ENCODE measurements at places on chromosomes 2 and 18.

GRCh38 chr2:102258025-102258385 is 53.4 kb upstream of the IL1RL1 start:
- no peak for DNase-seq

DNA sequence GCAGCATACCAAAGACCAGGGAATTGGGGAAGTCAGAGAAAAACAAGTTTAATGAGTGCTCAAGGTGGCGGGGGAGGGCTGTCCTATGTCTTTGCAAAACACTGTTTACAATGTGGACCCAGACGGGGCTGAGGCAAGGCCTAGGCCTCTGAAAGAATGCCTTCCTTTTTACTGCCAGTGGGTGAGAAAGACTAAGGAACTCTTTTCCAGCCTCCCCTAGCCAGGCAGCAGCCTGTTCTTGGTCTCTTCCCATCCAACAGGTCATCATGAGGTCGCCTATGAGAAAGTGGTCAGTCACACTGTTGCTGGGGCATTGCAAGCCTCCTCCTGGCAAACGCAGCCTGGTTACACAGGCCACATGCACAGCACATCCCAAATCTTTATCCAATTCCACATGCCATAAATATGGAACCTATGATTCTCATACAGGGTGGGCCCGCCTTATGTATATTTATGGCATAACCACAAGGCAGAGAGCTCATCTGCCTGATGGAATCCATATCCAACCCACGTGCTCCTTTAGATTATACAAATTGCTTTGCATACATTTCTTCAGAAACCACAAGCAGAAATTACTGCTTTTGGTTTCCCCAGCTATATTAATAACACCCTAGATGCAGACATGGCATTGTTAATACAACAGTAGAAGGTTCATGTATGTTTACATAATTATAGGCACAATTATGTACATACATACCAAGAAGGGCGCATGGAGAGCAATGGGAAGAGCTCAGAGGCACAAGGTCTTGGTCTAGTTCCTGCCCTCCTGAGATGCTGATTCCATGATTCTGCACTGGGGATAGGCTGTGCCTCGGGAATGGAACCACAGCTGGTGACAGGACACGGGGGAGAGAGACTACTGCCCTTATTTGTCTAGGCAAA is 48.6 kb downstream of the NRP2 start:
- no peak for DNase-seq

DNA sequence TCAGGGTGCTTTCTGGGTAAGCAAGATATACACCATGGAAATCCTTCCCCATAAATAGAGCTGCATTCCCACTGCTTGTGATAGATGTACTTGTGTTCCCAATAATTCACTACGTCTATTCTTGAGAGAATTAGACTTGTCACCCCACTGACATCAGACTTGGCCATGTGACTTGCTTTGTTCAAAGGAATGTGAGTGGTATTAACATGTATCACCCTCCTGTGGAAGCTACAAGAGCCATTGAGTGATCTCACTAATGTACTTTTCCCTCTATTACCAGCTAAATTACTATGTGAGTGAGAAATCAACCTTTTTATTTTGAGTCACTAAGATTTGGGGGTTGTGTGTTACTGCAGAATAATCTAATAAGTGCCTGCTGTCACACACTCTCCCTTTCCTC is 176.0 kb downstream of the CCDC178 start:
- DNase-seq = no peak

DNA sequence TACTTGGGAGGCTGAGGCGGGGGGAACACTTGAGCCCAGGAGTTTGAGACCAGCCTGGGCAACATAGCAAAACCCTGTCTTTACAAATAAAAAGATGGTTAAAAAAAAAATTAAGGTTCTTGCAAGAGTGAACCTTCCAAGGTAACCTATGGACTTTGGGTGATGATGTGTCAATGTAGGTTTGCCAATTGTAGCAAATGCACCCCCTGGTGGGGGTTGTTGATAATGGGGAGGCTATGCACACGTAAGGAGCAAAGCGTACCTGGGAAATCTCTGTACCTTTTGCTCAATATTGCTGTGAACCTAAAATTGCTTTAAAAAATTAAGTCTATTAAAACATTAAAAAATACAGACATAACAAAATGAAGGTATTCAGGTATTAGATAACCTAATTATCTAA is 70.4 kb downstream of the CWC22 start:
- no peak for DNase-seq

GRCh38 chr18:53789376-53790247 is 434.9 kb downstream of the MBD2 start:
- DNase-seq = no peak

DNA sequence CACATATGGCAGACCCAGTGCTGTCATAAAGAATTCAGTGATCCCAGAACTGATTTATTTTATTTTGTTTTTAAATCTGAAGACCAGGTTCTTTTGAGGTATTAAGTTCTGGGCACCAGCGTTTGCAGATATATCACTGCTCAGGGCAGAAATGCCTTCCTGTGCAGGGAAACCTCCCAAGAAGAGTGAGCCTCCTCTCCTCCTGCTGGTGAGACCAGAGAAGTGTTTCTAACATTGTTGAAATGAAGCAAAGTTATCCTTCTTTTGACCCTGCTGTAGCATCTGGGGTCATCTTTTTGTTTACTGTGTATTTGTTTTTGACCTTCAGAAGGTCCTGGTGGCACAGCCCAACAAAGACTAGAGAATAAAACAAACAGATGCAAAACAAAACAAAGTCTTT is 94.0 kb downstream of the AQP4 start:
- no peak for DNase-seq

DNA sequence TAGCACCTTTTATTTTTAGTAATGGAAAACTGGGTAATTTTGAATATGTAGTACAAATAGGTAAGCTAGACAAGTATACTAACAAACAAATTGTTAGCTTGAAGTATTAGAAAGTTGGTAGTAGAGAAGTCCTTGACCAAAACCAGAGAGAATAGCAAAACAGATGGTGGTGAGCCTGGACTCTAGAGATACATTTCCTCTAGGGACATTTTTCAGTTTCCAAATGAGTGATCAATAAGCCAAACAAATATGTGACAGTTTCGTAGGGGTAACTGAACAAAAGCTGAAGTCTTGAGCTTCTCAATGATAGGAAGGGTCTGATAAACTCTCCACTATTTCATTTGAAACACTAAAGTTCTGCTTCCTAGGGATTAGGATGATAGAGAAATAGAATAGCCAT is 692.0 kb upstream of the FAM98A start:
- no peak for DNase-seq

- no peak for DNase-seq
Observed at GRCh38 chr2:196076778-196077568, 8.3 kb upstream of the DNAH7 start.

- DNase-seq = no peak
Observed at GRCh38 chr2:163970058-163970813, 234.4 kb upstream of the FIGN start.

- DNase-seq = no peak
Observed at GRCh38 chr18:54958704-54959625, at the start of gene CCDC68. Gene CCDC68 (minus strand): TSS chr18:54959461. CDS start chr18:54942791, 16,670 bp downstream.

DNA sequence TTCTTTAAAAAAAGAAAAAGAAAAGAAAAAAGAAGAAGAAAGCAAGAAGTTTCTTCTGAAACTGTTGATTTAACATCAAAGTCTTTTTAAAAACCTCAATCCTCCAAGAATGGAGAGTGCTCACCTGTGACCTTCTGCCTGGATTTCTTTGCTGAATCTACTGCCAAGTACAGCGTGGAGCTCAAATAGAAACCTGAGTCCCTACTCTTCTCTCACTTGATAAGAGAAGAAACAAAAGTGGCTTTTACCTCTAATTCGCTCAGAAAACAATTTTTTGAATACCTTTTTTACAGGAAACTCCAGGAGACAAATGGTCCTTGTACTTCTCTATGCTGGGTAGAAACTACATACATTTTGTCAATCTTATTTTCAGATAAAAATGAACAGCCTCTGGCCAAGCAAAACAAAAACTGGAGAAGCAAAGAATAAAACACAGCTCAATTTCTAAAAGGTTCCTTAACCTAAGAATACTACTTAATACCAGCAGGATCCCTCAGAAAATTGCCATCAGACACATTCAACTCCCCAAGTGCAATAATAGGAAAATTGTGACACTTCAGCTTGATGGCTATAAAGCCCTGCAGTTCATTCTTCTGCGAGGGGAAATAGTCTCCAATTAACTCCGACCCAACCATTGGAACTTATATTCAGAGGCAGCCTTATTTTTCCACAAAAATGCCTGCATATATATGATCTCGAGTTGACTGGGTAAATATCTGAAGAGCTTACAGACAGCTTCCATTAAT is 85.8 kb downstream of the GRB14 start:
- no peak for DNase-seq

- no peak for DNase-seq
Observed at GRCh38 chr2:207091176-207091575, 74.6 kb downstream of the KLF7 start.

DNA sequence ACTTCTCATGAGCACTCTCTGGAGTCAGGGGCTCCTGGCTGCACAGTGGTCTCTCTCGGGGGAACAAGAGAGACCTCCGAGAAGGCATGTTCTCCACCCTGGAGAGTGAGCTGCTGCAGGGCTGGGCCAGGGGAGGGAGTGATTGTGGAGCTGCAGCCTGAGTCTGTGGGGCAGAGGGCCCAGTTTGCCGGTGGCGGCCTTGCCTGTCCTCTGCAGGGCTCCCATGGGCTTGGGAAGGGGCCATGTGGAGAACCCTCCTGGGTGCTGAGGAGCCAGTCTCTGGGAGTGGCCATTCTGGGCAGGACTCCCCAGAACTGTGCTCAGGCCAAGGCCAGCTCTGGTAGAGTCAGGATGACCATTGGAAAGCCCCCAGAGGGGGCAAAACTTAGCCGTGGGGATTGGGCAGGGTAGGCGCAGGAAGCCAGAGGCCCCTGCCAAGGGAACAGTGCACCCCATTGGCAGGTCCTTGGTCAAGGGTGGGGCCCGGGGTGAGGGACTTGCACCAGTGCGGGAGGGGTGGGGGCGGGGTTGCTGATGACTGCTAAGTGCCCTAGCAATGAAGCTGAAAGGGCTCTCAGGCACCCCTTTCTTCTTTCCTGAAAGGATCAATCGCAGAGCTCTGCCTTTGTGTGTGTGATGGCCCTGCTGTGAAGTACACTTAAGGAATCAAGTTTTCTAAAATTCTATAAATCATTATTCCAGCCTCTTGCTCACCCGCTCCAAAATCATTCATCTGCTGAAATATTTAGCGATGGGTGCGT is 69.7 kb upstream of the BOD1L2 start:
- no peak for DNase-seq

DNA sequence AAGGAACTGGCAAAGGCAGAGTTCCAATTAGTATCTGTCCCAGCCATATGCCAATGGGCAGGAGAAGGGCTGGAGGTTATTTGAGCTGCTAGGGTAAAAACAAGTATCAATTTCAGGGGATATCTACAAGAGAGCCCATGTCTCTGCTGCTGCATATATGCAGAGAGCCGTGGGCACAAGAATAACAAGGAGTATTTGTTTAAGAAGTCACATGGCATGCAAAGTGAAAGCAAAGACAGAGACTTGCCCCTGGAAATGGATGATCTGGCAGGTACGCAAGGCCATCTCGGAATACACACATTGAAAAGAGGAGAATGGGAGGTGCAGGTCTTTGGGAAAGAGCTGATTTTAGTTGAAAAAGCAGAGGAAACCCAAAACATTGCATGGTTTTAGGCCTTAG is 170.6 kb downstream of the EVA1A start:
- DNase-seq = no peak

- no peak for DNase-seq
Observed at GRCh38 chr2:16031848-16032159, 91.5 kb downstream of the MYCN start.

DNA sequence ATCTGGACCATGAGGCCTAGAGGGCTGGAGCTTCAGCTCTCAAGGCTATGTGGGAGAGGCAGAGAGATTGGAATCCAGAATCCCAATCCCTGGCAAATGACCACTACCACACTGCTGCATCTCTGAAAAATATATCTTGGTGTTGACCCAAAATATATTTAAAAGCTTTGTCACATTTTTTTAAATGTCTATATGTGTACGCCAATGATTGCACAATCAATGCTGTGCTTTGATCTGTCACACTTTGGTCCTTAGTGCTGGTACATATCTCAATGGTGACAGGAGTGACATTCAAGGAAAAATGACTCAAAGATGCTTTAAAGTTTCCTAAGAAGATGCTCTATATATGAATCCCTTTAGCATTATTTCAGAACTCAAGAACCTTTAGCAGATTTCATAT is 31.7 kb upstream of the NEDD4L start:
- no peak for DNase-seq

DNA sequence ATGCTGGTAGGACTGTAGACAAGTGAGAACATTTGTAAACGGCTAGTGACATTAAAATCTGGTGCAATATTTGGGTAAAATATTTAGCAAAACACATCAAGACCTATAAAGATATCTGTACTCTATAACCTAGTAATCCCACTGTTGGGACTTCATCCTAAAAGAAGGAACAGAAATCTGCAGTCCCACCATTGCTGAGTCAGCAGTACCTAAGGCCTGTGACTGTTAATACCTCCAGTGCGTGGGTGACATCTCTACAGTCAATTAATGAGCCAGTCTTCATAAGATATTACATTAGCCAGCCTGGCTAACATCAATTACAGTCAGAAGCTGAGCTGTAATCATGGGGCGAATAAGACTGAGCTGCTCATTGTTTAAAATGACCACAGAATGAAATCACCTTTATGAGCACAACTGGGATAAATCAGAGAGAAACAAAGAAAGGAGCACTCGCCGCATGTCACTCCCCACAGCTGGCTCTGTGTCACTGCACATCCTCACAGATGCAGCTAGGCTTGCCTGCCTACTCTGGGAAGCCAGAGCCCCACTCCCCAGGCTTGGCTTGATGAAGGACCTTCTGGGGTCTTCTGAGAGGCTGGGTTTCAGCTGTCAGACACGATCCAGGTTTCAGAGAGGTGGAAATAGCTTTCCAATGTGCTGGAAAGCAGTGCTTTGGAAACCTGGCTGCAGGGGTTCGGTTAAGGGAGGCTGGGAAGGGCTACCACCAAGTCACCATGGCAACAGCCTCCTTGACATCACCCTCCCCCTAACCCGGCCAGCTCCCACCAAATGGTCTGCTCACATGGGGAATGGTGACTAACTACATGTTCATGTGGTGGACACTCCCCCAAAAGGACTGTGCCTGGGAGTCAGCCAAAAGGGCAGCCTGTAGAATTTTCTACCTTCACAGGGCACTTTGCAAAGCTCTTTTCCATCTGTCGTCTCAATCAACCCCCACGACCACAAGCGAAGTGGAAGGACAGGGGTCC is 145.0 kb downstream of the ZBTB7C start:
- DNase-seq = no peak

DNA sequence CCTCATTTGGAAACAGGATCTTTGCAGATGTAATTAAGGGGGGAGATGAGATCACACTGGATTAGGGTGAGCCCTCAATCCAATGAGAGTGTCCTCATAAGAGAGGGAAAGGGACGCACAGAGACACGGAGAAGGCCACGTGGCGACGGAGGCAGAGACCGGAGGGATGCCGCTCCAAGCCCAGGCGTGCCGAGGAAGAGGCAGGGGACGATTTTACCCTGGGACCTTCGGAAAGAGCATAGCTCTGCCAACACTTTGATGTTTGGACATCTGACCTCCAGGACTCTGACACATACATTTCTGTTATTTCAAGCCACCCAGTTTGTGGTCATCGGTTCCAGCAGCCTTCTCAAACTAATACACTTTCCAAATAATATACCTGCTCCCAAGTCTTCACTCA is 84.4 kb upstream of the ZCCHC2 start:
- DNase-seq = no peak
